ENCODE measurements at places on chromosomes 3 and 15.
A peak's percentile ranks its signal among the peaks of the same experiment; 100 is the strongest.

DNA sequence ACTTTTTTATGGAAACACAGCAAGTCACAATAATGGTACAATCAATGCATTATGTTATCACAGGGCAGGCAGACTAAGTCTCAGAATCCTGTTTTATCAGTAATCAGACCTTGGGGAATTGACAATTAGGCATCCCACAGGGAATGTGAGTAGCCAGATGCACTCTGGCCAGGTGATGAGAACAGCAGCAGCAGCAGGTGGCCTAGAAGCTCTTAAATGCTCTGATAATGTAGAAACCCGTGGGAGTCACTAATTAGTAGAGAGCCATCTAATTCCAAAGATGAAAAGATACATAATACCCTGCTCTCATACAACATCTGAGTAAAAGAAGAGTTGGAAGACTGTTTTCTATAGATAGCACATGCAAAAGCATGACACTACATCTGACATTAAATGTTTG is 12.6 kb downstream of the CEP152 start:
- DNase-seq: no peak

GRCh38 chr15:83082730-83083386 is 15.8 kb upstream of the BTBD1 start:
- DNase-seq: no peak

DNA sequence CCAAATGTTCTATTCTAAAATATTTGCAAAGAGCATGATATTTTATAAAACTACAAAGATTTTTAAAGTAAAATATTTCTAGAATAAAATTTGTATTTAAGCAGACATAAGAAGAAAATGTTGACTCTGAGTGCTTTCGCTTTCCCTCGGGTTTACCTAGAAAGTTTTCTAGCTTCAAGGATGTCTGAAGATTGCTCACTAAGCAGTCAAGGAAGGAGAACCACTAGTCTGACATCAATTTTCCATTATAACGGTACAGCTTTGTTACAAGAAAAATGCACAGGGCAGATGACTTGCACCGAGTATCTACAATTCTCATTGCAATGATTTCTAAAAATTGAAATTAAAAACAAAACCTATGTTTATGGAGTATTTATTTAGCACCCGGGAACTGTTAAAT is 14.2 kb downstream of the GPR15 start:
- DNase-seq: no peak

GRCh38 chr15:93173369-93173768 is 84.4 kb upstream of the RGMA start:
- peak; percentile 76 for DNase-seq

- no peak for DNase-seq
Observed at GRCh38 chr3:10599017-10599416, 93.6 kb upstream of the ATP2B2 start.

DNA sequence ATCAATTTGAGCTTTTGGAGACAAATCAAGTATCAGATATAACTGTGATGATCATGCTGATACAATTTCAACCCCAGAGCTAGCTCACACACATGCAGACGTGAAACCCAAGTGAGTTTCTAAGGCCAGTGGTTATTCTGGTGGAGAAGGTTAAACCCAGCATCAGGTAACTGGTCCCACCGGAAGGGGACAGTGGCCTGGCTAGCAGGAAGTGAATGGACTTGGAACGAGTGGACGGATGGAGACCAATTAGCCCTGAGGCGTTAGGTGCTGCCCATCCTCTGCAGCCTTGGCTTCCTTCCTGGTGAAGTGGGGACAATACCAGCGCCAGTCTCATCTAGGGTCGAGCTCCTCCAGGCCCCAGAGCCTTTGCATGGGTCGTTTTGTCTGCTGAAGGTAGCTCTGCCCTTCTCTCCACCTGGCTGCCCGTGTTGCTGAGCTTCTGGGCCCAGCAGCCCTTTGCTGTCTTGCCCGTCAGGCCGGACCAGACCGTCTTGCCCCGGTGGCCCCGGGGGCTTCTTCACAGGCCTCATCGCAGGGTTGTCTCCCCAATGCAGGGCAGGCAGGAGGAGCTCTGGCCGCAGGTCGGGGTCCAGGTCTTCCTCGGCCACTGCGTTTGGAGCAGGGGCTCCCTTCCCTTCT is 915 bp upstream of the KCTD6 start:
- no peak for DNase-seq

DNA sequence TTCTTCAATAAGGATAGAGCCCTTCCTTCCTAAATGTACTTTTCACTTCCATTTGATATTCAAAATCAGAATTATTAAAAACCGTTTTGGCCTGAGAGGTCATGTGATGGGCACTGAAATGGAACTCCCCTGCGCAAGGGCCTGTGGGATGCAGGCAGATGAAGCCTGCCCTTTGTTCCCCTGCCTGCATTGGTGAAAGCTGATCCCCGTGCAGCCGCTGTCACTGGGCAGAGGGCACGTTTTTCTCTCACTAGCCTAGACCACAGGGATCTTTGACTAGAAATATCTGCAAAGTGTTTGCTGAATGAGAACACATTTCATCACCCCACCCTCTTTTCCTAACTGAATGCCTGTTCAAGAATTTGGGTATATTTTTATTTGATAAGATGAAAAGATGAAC is 74.9 kb downstream of the TIPARP start:
- DNase-seq: no peak

DNA sequence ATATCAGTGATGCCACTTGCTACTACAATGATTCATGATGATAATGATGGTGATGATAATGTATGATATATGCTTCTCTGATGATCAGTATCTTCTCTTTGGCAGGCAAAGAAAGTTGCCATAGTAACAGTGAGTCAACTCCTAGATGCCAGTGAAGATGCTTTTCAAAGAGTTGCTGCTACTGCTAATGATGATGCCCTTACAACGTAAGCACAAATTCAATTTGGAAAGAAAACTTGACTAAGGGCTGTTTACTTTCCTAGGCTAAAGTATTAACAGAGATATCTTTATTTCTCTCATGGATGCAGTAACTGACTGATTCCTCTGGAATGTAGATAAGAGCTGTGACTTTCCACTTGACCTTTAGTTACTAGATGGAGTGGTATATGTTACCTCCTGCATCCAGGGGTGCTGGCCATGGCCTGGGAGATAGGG is 27.8 kb downstream of the ADGRG7 start:
- DNase-seq: no peak

DNA sequence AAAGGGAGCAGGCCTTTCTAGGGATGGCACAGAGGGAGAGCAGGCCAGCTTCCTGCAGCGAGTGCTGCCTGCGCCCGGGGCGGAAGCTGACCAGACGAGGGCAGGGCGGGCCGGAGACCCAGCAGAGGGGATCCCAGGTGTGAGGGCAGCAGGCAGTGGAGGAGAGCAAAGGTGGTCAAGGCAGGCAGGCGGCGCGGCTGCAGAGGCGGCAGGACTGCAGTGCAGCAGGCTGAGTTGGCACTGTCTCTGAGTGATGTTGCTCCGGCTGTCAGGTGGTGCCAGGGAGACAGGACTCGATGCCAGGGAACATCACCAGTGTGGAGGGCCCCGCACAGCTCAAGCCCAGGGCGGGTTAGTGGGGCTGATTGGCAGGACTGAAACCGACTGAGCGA is 22.3 kb upstream of the PLXNA1 start:
- no peak for DNase-seq

Measured in AG08395 (cell line).